ENCODE measurements at places on chromosomes 11 and 22.

DNA sequence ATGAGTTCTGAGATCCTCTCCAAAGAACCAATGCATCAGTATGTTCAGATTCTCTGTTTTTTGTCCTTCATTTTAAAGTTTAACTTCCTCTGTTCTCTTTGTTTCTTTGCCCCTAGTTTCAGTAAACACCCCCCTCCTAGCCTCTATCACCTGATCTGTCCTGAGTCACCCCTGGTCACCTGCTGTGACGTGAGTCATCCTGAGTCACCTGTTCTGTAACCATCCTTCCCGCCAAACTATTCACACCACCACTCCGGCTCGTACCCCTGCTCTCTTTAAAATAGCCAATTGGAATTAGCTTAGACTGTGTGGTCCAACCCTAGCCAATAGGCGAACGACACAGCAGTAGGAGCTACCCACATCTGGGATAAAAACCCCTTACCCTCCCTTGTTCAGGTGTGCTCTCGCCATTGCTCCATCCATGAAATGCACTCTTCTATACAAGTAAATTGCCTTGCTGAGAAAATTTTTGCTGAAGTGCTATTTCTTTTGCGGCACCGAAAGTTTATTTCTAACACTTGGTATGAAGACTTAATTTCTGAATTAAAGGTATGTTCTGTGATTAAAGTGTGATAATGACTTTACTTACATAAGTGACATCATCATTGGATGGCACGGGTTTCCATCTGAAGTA lies 318.4 kb downstream of the AASDHPPT start:
- no peak for DNase-seq

DNA sequence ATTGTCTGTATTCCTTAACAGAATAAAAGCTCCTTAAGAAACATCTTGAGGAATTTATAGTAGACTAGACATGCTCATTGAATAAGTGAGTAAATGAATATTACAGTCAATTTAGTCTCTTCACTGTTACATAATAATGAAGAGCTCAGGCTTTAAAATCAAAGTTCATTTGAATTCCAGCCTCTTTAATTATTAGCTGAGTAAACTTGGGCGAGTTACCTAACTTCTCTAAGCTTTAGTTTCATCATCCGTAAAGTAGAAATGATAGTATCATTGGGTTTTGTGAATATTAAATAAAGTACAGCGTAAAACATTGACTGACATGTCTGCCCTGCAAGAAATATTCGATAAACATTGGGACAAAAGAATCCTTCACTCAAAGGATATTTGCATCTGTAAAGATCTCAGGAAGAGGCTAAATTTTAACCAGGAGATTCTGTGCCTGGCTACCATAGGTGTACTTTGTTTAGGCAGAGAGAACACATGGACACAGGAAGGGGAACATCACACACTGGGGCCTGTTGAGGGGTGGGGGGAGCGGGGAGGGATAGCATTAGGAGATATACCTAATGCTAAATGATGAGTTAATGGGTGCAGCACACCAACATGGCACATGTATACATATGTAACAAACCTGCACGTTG lies 15.2 kb upstream of the BBOX1 start:
- no peak for DNase-seq

DNA sequence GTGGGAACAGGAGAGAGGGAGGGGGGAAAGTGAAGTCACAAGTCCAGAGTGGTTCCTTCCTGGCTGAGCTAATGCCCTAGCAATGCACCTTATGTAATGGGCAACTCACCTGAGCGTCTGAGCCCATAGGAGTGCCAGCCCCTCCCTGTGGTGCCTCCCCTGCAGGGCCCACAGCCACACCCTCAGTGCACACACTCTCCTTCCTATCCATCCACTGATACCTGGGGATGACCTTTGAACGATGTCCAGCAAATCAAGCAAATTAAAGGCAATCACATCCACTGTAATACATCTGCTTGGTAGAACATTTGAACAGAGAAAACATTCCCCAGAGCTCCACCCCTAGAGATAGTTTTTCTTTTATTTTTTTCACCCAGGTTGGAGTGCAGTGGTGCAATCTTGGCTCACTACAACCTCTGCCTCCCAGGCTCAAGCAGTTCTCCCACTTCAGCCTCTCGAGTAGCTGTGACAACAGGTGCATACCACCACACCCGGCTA lies 19.6 kb upstream of the MICAL2 start:
- no peak for DNase-seq

DNA sequence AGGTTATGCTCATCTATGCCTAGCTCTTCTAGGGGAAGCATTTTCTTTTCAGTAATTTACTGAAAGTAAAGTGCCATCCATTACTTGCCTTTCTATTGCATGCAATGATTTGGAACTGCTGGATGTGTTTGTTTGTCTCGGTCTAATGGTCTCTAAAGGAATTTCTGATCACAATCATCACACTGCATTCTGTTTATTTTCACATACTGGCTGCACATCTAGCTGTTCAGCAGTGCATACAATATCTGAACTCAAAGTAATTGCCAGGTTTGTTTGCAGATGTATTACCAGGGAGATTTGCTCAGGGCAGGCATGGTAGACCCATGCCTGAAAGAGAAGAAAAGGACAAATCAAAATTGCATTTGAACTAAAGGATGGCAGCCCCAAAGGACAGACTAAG lies 36.4 kb upstream of the CWF19L2 start:
- no peak for DNase-seq

GRCh38 chr11:115191761-115192160 lies 312.5 kb downstream of the CADM1 start:
- no peak for DNase-seq

- no peak for DNase-seq
These were observed 5.8 kb downstream of the UBASH3B start for GRCh38 chr11:122661182-122661945.

- no peak for DNase-seq
These were observed 996.5 kb downstream of the OPCML start for GRCh38 chr11:132535830-132536229.

- DNase-seq: no peak
These were observed 5.4 kb upstream of the RPS19BP1 start for GRCh38 chr22:39537975-39538374.

DNA sequence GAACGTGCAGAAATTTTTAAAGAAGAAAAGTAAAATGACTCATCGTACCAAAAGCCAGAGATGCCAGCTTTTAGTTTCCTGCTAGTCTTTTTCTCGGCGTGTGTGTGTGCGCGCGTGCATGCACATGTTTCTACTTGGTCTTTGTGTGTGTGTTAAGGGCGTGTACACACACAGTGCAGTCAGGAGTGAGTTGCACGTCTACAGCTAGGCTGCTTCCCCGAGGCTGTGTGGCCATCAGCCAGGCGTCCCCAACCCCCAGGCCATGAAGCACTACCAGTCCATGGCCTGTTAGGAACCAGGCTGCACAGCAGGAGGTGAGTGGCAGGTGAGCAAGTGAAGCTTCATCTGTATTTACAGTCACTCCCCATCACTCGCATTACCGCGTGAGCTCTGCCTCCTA lies 36.4 kb downstream of the KCNQ1 start:
- DNase-seq: no peak

- no peak for DNase-seq
These were observed 54.3 kb downstream of the SYTL2 start for GRCh38 chr11:85756401-85757200.

DNA sequence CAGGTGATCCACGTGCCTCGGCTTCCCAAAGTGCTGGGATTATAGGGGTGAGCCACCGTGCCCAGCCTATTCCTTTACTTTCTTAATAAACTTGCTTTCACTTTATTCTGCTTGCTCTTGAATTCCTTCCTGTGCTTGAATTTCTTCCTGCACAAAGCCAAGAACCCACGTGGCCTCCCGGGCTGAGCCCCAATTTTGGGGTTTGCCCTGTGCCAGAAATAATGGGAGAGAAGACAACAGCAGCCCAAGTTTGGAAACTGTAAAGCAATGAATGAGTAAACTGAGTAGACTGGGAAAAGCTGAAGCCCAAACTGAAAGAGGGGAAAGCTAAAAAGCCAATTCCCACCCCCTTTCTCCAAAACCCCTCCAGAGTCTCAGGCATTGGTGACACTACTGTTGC lies 136.4 kb downstream of the NECTIN1 start:
- DNase-seq: no peak

DNA sequence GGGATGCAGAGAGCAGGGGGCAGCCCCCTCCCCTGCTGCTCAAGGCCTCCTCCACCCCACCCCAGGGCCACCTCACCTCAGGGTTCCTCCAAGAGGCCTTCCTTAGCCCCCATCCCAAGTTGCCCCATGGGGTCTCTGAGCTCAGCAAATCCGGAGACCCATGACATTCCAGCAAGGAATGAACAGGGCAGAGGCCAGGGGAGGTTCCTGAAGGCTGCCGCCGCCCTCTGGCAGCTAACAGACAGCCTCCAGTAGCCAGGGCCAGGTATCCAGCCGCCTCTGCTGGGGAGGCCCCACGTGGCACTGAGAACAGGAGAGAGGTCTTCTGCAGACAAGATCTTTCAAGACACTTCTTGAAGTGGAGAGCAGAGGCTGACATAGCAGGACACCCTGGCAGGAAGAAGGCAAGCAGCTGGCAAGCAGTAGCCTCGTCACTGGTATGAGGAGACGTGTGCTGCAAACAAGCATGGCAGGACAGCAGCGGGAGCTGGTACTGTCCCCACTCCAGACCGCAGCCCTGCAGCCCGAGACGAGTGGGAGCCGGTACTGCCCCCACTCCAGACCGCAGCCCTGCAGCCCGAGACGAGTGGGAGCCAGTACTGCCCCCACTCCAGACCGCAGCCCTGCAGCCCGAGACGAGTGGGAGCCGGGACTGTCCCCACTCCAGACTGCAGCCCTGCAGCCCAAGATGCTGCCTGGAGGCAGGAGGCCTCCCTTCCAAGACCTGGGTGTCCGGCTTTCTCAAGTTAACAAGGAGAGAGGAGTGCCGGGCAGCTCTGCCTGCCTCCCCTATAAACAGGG lies 190.6 kb downstream of the IGLL1 start:
- no peak for DNase-seq

DNA sequence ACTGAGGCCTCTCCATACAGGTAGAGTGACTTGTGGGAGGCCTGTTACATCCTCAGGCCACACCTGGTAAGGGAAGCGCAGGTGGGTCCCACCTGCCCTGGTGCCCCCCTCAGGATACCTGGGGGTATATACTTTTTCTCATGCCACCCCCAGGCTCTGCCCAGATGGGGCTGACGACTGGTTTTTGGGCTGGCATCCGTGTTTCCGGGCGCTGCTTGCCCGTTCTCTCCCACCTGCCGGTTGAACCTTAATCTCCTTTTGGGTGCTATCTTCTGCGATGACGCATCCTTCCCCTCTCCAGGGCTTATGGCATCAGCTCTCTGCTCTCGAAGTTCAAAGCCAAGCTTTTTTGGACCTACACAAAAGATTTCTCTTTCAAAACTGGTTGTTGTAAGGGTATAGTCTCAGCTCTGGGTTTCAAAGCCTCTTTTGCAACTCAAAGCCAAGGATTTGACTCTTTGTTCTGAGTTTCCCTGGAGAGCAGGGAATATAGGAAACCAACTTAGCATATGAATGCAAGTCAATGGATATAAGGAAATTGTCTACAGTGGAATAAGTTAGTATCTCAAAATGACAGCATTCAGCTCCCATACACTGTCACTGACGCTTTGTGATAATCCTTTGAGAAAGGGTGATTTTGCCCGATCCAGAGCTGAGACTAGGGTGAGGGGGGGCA lies 8.6 kb upstream of the LRRC10B start:
- no peak for DNase-seq

DNA sequence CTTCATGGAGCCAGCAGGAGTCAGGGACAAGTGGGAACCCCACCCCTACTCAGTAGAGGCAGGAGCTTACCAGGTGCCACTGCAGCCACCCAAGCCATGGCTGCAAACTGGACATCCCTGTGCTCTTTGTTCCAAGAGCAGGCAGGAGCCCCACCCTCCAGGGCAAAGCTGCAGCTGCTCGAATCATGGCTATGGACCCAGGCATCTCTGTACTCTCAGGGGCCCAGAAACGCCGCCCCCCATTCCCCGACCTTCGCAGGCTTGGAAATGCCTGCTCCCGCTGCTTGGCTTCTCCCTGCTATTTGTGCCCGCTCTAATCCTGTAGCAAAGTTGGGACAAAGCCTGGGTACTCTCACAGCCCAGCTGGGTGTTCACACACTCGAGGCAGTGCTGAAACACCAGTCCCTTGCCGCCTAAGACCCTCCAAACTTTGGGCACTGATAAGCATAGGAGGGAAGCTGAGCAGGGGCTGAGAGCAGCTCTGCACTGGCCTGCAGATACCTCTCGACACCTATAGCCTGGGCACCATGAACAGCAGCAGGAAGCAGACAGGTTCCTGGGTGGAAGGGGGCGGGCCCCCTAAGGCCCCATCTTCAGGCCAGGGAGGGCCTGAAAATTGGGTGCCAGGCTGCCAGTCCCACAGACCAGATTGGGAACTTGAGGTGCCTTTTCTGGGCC lies 402.4 kb downstream of the LRRC4C start:
- DNase-seq: no peak

GRCh38 chr22:19940536-19941364 lies 822 bp upstream of the COMT start:
- no peak for DNase-seq

- peak; percentile 59 for DNase-seq
These were observed 36.2 kb downstream of the TBC1D22A start for GRCh38 chr22:46798366-46799350.

DNA sequence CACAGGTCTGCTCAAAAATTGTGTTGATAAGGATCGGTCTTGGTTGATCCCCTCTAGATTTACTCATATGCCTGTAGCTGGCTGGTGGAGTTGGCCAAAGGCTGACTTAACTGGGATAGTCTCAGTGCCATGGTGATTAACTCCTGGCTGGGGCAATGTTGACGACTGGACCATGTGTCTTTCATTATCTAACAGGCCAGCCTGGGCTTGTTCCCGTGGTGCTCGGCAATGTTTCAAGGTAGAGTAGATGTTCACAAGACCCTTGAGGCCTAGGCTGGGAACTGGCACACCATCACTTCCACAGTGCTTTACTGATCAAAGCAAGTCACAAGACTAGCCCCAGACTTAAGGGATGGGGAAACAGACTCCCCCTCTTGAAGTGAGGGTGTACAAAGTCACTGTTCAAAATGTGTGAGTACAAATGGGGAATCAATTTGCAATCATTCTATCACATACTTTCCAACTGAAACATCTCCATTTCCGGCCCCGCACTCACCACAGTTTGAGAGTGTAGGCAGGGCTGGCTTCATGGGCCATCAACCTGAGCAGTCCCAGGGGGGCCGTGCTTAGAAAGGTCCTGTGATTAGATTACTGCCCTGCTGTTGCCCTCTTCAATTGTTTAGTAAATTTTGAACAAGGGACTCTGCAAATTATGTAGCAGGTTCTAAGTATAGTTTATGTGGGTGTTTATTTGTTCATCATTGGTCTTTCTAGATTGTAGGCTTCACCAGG lies 240.8 kb downstream of the NELL1 start:
- no peak for DNase-seq

- peak; percentile 46 for DNase-seq
These were observed 582 bp downstream of the SREBF2 start for GRCh38 chr22:41833369-41834004.

GRCh38 chr22:46429325-46429853 lies 93.9 kb downstream of the TRMU start:
- no peak for DNase-seq

DNA sequence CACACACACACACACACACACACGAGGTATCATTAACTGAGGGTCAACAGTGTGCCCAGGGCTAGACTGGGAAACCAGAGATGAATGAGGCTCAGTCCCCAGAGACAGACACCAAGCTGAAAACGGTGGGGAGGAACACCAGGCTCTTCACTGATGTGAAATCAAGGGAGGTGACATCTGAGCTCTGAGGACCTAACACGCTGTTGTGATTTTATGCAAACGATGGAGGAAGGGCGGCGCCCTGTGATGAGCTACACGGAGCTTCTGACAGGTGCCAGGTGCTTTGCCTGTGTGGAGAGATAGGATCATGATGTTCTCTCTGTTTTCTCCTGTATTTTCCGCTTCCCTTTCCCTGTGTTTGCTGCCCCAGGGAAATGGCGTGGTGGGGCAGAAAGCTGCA lies 6.5 kb upstream of the CYB5R3 start:
- DNase-seq: no peak
